NCI-H2171 treated with DMSO at 0.1 percent for 48 hours (cell line): ENCODE measurements at places on chromosomes 3 and 15.

GRCh38 chr3:152204218-152204617 is 64.5 kb upstream of the MBNL1 start:
- no peak for DNase-seq

GRCh38 chr3:7306901-7307300 is 446.0 kb downstream of the GRM7 start:
- no peak for DNase-seq

GRCh38 chr3:127718916-127719290 is 46.2 kb downstream of the ABTB1 start:
- DNase-seq = no peak

GRCh38 chr3:117137065-117137464 is 427.5 kb downstream of the TUSC7 start:
- DNase-seq = no peak

- DNase-seq = no peak
Observed at GRCh38 chr3:124787476-124788195, 57.4 kb downstream of the UMPS start.

DNA sequence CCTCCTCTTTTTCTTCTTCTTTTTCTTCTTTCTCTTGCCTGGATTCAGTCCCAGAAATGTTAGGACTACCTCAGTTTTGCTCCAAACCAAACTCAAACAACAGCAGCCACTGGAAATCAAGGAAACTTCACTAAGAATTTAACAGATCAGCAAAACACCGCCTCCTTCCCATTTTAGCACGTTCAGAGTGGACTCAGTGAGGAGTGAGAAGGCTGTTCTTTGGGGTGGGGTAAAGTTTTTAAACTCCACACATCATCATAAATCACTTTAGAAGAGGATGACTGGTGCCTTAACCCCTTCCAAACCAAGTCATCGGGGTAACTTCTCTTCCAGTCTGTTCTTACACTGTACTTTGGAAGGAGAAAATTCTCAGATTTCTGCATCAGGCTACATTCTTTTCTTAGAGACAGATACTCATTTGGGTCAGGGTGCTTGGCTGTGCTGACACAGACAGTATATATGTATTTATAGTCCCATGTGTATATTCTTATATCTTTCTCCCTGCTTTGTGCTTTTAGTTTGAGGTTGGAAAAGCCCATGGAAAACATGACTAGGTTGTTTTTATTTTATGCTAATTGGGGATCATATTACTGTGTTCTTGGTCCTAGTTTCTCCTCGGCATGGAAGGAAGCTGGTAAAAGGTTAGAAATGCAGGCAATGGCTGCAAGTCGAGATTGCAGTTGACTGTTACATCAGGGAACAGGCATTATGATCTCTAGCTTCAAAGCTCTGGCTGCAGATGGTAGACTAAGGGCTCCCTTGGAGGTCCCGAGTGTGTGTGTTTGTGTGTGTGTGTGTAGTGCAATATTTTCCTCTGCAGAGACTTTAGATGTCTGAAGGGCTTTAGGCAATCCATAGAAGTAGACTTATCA is at the start of gene CCDC80:
Gene CCDC80 (minus strand): TSS at position 214 of the 872 bp plus-strand sequence. CDS start 1,238 bp downstream, outside the sequence.
- DNase-seq = peak; percentile 26

DNA sequence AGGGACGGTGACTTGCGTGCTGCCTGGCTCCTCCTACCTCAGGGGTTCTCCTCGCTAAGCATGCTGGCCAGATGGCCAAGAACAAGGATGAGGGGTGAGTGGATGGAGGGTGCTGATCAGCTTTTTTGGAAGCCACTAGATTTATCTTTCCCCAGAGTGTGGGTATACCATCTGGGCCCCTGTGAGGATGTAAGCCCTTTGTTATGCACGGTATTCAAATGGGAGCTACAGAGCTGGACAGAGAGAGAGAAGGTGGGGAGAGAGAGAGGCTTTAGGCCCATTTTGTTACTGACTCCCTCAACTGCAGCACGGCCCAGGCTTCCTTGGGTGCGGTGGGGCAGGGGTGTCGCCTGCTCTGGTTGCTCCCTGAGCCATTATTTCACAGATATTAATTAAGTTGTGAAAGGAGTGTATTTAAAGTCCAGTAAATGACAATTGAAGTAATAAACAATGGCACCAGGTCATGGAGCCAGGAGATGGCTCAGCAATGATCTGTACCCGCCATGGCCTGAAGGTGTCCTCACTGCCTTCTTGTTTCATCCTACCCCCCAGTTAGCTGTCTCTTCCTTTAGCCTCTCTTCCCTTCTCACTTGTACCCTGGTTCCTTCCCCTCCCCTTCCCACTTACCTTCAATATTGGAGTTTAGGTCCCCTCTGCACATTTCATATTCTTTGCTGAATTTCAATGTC is 158.0 kb downstream of the CLSTN2 start:
- peak; percentile 98 for DNase-seq

DNA sequence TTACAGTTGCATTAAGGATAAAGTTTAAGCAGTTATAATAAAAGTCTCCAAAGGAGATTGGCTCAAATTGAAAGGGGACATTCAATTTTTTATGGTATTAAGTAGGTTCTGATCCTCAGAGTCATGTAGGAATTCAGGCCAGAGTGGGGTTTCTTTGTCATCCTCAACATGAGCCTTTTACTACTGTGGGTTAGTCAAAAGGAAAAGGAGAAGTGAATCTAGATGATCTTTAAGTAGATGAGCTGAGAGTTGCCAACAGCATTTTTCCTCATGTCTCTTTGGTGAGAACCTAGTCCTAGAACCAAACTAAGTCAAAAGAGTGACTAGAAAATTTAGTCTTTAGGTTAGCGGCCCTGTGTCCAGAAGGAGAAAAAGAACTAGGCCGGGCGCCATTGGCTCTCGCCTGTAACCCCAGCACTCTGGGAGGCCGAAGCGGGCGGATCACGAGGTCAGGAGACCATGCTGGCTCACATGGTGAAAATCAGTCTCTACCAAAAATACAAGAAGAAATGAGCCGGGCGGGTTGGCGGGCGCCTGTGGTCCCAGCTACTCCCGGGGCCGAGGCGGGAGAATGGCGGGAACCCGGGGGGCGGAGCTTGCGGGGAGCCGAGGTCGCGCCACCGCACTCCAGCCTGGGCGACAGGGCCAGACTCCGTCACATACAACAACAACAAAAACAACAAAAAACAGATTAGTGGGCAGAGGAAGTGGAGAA is 4.2 kb upstream of the CHL1 start:
- no peak for DNase-seq

- DNase-seq = no peak
Observed at GRCh38 chr3:14885307-14885706, 62.1 kb upstream of the NR2C2 start.

- DNase-seq = peak; percentile 25
Observed at GRCh38 chr15:101489237-101489598, 289 bp downstream of the PCSK6 start.

GRCh38 chr3:127165694-127166485 is 27.0 kb upstream of the PRR23E start:
- no peak for DNase-seq

- DNase-seq = no peak
Observed at GRCh38 chr3:25885544-25885943, 95.7 kb downstream of the OXSM start.

- no peak for DNase-seq
Observed at GRCh38 chr15:98826658-98827057, 178.3 kb downstream of the IGF1R start.

DNA sequence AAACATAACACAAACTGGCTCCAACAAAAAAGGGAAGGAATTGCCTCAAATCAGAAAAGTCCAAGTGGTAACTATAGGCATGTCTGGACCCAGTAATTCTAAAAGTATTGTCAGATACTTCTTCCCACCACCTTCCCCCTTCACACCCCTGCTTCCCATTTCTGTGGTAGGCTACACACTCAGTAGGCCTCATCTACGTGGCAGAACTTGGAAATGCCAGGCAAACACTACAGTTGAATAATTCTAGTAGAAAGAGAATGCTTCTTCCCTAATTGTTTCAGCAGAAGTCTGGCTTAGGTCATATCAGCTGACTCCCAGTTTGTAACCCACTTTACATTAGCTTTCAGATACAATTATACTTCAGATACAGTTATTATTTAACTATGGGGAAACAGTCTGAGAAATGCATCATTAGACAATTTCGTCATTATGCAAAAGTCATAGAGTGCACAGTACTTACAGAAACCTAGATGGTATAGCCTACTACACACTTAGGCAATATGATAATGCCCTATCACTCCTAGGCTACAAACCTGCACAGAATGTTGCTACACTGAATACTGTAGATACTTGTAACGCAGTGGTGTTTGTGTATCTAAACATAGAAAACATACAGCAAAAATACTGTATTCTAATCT is 6.4 kb downstream of the SETMAR start:
- DNase-seq = no peak
